ENCODE measurements at places on chromosomes 3 and 15.

DNA sequence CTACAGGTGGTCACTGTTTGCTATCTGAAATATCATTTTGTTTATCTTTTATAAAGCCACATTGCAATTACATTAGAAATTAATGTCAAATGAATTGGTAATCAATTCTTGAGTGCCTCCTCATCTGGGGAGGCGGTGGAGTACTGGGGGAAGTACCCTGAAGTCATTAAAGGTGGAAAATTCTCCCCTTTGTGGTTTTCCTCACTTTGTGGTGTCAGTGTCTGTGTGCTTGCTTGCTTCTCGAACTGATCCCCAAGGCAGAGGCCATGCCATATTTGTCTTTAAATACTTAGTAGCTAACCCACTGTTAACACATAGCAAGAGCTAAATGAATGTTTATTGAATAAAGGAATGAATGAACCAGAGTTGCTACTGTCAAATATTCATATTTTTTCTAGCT, 40.5 kb upstream of the CCK start:
- no peak for DNase-seq

DNA sequence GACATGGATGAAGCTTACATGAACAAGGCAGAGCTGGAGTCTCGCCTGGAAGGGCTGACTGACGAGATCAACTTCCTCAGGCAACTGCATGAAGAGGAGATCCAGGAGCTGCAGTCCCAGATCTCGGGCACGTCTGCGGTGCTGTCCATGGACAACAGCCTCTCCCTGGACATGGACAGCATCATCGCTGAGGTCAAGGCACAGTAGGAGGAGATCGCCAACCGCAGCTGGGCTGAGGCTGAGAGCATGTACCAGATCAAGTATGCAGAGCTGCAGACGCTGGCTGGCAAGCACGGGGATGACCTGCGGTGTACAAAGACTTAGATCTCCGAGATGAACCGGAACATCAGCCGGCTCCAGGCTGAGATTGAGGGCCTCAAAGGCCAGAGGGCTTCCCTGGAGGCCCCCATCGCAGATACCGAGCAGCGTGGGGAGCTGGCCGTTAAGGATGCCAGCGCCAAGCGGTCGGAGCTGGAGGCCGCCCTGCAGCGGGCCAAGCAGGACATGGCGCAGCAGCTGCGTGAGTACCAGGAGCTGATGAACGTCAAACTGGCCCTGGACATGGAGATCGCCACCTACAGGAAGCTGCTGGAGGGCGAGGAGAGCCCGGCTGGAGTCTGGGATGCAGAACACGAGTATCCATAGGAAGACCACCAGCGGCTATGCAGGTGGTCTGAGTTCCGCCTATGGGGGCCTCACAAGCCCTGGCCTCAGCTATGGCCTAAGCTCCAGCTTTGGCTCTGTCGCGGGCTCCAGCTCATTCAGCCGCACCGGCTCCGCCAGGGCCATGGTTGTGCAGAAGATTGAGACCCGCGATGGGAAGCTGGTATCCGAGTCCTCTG, 77.6 kb downstream of the CLDN11 start:
- no peak for DNase-seq

DNA sequence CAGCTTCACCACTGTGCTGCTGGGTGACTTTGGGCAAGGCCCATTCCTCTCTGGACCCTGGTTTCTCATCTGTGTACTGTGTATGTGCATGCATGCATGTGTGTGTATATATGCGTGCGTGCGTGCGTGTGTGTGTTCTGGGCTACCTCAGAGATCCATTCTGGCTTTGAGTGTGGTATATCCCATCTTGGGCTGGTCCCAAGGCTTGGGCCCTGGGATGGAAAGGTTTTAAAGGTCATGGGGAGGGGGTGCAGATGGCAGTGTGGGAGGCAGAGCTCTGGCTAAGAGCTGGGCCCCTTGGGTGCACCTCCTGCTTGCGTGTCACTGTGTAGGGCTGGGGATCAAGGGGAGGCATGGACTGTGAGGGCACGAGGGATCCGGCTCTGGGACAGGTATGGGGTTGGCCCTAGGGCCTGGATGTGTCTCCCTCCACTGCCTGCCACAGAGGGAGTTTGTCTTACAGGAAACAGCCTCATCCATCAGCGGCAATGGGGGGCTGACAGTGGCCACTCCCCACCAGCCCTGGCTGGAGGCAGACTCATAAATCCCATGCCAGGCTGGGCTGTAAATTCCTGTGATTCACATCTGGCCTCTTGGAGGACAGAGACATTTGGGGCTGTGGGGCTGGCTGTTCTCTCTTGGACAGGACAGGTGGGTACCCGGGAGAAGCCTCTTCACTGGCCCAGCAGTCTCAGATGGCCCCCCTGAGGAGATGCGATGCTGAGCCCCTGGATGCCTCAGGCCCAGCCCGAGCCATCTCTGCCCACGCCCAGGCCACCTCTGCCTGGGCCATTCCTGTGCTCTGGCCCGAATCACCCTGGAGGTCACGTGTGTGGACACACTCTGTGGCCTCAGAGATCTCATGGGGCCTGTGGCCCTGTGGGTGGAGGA, 21.4 kb upstream of the CSPG4 start:
- DNase-seq, result no peak

- no peak for DNase-seq
These were observed 153.7 kb upstream of the HES1 start for GRCh38 chr3:193982258-193982659.

DNA sequence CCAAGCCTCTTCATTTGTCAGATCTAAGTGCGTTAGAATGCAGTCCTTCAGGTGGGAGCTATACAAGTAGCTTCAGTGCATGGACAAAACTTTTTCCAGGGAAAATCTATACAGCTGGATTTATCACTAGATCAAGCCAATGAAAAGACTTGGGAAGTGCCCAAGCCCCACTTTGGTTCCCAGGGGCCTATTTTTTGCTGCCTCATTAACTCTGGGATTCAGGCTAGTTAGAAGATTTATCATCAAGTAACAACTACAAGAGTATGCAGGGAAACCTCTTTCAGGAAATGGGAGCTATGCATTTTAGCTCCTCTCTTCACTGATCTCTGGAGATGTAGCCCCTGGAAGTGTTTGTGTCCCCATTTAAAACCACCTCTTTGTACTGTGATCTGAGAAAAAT, 908.8 kb downstream of the SQOR start:
- no peak for DNase-seq

GRCh38 chr15:70636540-70637165, 126.7 kb downstream of the UACA start:
- DNase-seq, result no peak

- no peak for DNase-seq
These were observed 167.2 kb downstream of the ISL2 start for GRCh38 chr15:76503804-76504203.

- DNase-seq, result no peak
These were observed 24.7 kb downstream of the IP6K1 start for GRCh38 chr3:49761661-49762060.

- DNase-seq, result no peak
These were observed 13.2 kb downstream of the PFN2 start for GRCh38 chr3:149957361-149958125.

DNA sequence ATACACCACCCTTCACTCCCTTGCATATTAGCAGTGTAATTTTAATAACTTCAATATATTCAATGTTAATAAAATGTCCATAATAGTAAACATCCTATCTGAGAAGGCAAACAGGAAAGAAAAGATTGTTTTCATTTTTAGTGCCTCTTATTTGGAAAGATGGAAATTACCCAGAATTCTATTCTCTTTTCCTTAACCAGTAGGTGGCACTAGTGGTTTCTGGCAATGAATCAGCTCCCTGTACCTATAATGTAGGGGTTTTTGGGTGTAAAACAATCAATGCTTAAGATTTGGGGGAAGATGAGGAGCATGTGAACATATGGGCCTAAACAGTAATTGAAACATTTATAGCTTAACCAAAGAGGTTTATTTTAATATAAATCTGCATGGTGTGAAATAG, 5.7 kb upstream of the SEMA6D start:
- peak; percentile 52 for DNase-seq

DNA sequence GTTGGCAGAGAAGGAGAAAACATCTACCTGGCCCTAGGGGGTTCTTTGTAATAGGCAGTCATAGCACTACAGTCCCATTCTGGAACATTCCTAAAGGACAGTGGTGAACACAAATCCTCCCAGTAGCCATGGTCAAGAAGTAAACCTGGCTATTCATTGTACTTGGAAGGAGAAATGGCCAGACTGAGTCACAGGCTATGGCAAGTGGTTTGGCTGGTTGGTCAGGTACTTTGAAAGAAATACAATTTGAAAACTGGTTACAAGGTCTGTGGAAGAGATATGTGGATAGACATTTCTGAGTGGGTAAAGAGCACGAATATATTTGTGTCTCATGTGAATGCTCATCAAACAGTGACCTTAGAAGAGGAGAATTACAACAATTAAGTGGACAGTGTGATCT, 33.0 kb upstream of the FAN1 start:
- DNase-seq, result no peak

DNA sequence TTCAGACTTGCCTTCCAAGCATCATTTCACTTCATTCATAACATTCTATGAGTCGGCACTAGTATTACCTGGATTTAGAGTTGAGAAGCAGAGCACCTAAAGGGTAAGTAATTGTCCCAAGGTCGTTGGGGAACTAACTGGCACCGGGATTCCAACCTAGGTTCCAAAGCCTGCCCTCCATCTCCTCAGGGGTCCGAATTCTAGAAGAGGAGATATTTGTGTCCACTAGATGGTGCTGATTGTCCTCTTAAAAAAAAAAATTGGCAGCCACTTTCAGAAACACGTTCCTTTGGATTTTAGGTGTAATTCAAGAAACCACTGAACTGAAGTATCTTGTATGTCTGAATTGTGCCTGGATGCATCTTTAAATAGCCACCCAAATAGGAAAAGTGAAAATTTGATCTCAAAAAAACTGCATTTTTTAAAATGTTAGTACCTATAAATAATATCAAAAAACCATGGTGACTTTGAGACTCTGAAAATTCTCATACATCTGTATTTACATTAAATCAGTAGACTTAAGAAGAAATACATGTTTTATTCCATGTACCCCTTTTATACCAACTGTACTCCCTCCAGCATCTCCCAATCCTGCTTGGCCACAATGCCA, 3.9 kb upstream of the FSIP1 start:
- peak; percentile 78 for DNase-seq

GRCh38 chr15:69783211-69783610, 314.5 kb downstream of the TLE3 start:
- no peak for DNase-seq

- peak; percentile 30 for DNase-seq
These were observed 6.3 kb upstream of the MUC20 start for GRCh38 chr3:195714380-195715011.

GRCh38 chr3:64030741-64031140, 7.4 kb upstream of the PSMD6 start:
- peak; percentile 72 for DNase-seq

DNA sequence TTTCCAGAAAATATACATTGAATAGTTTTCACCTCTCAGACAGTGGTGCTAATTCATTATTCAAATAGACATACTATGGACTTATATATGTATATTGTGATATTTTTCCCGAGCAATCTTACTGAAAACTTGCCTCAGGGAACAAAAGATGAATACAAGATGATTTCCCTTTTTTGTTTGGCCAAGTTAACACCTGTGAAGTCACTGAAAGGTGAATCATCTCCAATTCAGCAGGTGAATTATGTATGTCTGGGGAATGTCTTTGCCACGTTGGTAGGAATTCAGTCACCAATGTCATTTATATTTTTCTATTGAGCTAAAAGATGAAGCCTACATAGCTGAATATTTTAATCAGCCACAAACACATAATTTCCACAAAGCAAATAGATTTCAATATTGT, 88.2 kb downstream of the GPR156 start:
- DNase-seq, result no peak

DNA sequence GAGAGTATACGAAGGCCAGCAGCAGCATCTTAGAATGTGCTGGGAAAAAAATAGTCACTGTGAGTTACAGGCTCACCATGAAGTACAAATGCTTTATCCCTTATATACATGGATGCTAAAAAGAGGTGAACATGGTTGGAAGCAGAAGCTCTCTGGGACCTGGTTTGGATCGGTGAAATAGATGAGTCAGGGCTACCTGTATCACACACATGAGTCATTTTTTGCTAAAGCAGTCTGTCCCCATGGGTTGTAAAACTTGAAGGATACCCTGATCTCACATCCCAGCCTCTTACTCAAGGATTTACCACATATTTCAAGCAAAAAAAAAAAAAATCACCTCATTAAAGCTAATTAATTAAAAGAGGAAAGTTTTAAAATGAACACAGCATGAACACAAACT, 6.9 kb upstream of the SERPINI2 start:
- peak; percentile 4 for DNase-seq

DNA sequence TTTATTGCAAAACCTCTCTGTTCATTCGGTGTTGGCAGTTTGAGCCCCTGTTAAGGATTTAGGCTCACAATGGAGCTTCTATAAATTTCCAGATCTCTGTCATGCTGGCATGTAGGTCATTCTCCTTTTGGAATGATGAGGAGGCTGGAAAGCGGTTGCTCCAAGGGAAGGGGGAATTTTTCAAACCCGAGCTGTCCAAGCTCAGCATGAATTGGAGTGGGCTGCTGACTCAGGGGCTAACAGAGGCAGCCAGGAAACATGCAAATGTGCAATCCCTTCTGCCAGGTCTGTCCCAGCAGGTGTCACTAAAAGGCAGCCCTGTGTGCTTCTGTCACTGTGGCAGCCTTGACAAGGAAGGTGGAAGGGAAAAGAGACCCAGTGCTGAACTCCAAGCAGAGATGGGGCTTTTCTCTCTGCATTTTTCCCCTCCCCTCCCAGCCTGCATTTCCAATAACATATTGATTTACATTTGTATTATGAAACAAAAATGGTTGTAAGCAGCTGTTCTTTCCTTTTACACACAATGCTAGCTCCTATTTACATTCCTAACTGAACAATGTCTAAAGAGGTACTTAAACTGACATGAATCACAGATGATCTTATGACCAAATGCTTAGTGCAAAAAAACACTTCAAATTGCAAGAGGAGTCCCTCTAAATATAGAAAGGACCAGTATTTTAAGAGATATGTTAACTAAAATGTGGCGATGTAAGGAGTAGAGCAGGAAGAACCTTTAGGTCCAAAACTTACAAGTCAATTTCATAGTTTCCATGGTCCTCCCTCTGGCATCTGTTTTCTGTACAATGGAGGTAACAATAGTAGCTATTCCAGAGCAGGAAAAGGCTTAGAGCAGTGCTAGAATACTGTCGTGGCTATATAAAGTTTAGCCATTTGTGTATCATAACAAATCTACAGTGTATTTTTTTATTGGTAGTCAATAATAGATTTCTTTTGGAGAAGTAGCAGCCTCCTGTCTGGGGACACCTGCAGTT, 84.5 kb upstream of the ATP10A start:
- DNase-seq, result no peak

GRCh38 chr15:81360491-81360890, 13.5 kb downstream of the TMC3 start:
- DNase-seq, result no peak
